HCEC 1CT (cell line): ENCODE measurements at places on chromosomes 12 and 14.
A peak's percentile ranks its signal among the peaks of the same experiment; 100 is the strongest.

- DNase-seq = no peak
Observed at GRCh38 chr12:121805171-121806008, 1.6 kb downstream of the SETD1B start.

DNA sequence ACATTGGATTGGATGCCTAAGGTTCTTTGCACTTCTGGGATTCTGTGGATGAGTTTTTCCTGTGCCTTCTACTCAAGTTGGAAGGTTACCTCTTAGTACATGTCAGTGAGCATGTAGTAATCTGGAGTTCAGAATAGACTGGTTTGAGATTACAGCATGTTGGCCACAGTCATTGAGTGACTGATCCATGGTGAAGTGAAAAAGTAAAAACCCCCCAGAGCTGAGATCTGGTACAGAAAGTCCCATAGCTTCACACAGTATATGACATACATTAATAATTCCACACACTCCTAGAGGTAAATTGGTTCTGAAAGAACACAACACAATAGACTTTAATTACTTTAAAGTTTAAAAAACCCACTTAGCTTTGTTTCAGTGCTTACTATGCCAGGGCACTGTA lies 11.9 kb upstream of the CCND2 start:
- no peak for DNase-seq

GRCh38 chr12:18296201-18296908 lies 35.0 kb downstream of the PIK3C2G start:
- peak; percentile 21 for DNase-seq

- DNase-seq = no peak
Observed at GRCh38 chr12:51917746-51918453, 10.6 kb downstream of the ACVRL1 start.
